ENCODE measurements at places on chromosomes 16 and 17. TPM values are rescaled to one million over a fixed set of nuclear protein-coding genes. Genes with fewer than 3 reads are reported as not detected.

DNA sequence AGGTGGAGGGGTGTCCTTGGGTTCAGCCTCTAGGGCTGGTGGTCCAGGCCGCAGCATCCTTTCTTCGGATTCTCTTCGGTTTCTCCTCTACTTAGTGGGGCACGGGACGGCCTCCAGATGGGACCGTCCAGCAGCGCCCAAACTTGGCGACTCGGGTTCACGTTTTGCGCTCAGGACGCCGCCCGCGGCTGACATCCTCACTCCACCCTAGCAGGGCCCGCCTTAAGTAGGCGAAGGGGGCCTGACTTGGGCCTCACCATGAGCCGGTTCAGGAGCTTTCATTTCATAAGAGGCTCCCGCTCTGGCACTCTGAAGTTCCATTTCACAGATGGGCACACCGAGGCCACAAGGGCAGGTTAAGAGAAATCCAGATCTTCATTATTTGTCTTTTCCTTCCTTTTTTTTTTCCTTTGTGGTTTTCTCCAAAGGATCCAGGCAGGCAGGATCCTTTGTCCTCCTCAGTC lies 141.2 kb downstream of the SEC14L1 start:
- DNase-seq, result no peak

GRCh38 chr16:2184346-2184745 lies 12.1 kb downstream of the CASKIN1 start:
- no peak for DNase-seq

PLEKHG4 gene
- 5.8 TPM for total RNA-seq

HS3ST2 gene
- not detected for total RNA-seq

DNA sequence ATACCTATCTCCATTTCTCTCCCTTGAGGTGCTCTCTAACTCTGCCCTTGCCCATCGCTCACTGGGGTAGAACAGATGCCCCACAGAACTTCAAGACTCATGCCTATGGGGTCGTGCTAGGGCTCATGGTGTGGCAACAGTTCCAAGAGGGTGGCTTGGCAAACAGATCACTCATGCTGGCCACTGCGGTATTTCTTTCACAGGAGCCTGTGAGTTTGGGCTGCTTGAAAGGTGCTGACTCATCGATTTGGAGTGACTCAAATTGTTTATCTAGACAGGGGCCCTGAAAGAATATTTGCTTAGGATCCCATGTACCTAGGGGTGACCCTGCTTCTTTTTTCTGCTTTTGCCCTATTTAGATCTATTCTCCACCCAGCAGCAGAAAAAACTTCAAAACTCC lies 69.9 kb downstream of the IRX5 start:
- no peak for DNase-seq

- no peak for DNase-seq
Measured at GRCh38 chr16:21563676-21564075, 35.7 kb upstream of the METTL9 start.

DNA sequence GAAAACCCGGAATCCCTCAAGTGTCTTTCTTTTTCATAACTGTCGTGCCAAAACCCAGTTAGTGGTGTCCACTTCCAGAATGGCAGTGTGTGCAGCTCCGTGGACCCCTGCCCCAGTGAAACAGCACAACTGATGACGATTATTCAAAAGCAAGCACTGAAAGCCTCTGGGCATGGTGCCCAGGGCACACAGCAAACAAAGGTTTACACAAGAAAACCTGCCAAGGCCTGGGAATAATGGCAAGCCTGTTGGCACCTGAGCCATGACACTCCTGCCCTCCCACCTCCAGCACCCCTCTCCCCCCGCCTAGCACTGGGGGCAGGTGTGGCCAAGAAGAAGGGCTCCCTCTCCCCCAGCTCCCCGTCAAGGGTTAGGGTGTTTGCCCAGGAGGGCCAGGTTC lies 2.8 kb downstream of the PKMYT1 start:
- no peak for DNase-seq

GRCh38 chr16:30068750-30069610 lies 3.4 kb downstream of the ALDOA start:
- DNase-seq, result peak; percentile 66

KRTAP4-9 gene
- total RNA-seq, result not detected

DNA sequence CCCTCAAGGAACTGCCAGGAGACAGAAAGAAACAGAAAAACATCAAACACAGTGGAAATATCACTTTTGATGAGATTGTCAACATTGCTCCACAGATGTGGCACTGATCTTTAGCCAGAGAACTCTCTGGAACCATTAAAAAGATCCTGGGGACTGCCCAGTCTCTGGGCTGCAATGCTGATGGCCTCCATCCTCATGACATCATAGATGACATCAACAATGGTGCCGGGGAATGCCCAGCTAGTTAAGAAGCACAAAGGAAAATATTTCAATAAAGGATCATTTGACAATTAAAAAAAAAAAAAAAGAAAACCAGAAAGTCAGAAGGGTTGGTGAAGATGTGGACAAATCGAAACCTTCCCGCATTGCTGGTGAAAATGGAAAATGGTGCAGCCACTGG lies 14.9 kb upstream of the CHMP6 start:
- no peak for DNase-seq

CIAPIN1 gene
- total RNA-seq, result 60.9 TPM

UBE2I gene
- 29.6 TPM for total RNA-seq

GRCh38 chr16:51359141-51359955 lies 208.3 kb upstream of the SALL1 start:
- DNase-seq, result no peak

DNA sequence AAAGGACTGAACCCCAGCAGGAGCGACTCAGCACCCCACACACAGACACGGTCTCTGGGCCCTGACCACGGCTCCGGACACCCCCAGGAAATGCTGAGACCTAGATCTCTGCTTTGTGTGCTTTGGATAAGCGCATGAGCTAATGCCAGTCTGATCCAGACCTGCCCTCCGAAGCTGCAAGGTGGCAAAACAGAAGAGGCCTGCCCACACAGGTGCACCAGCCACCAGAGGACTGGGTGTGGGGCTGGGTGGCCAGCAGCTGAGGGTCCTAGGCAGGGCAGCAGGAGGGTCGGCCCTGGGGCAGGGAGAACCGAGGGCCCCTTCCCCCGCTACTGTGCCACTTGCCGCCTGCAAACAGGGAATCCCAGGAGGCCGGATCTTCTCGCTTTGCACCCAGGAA lies 30.7 kb upstream of the EIF1 start:
- no peak for DNase-seq

- DNase-seq, result peak; percentile 28
Measured at GRCh38 chr17:77995146-77995852, 36.8 kb downstream of the TNRC6C start.

DNA sequence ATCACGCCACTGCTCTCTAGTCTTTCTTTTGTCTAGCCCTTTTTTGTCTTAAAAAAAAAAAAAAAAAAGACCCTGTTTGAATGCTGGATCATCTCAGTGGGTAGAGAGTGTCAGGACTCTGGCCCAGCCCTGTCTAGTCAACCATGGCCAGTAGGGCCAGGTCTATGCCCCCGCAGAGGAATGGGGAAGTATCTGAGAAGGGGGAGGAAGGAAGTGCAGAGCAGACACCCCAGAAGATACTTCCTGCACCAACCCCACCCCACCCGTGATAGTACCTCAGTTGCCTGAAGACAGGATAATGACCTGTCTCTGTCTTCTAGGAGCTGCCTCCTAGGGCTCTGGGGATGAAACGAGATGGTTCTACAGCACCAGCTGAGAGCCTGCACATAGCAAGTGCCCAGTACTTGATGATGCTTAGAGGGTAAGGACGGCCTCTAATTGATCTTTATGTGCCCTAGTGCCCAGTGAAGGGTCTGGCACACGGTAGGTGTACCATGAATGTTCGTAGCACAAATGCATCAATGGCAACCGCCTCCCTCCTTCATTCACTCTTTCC lies 55.4 kb downstream of the ABAT start:
- DNase-seq, result no peak

CHAD gene
- total RNA-seq, result under 0.01 TPM

DNA sequence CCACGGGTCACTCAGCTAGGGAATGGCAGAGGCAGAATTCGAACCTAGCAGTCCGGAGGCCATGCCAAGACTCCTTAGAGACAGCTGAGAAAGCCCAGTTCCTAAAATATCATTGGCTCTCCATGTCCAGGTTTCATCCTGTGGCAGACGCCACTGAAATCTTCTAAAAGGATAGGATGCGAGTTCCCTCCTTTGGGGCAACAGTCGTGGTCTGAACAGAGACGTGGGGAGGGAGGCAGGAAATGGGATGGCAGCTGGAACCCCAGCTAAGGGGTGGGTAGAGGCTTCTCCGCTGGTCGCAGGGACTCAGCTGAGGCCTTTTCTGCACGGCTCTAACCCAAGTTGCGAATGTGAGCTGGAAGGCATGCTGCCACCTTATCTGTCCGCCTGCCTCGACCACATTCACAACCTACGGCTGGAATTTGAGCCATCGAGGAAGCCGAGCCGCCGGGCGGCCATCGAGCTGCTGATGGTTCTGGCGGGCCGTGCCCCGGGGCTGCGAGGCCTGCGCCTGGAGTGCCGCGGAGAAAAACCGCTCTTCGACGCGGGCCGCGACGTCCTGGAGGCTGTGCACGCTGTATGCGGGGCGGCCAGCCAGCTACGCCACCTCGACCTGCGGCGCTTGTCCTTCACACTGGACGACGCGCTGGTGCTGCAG lies 1.9 kb upstream of the HSF4 start:
- DNase-seq, result no peak

DNA sequence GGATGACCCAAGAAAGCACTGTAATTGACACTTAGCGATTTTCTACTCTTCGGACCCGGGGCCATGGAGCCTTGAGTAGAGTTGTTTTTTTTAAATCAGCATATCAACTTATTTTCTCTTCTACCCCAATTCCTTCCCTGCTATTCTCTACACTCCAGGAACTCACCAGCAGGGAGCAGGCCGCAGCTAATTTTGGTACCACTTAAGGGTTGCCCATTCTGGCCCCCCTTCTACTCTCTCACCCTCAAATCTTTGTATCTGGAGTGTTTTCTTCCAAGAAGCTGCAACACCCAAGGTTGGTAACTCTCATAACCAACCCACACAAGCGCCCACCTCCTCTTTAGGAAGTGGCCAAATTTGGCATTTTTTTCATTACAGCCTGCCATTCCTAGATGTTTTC lies 5.5 kb upstream of the ERAL1 start:
- peak; percentile 29 for DNase-seq

GRCh38 chr17:16910341-16910740 lies 61.6 kb downstream of the TNFRSF13B start:
- peak; percentile 60 for DNase-seq

DNA sequence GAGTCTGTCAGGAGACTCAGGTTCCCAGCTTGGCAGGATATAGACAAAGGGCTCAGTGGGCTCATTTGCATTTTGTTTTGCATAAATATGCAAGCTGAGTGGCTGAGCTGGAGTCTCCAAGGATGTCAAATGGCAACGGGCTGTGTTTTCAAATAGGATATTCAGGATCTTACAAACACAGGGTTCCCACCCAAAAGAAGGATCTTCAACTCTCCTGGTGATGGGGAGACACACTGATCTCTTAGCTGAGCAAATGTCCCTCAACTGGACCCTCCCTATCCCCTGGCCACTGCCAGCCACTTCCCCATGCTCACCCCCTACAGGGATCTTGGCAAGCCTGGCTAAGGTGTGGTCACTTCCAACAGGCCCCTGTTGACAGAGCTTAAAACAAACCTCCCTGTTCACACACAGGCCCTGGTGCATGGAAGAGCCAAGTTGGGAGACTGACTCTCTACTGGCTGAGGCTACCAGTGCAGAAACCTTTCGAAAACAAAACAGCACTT lies 61.6 kb downstream of the SOX9 start:
- no peak for DNase-seq

- DNase-seq, result no peak
Measured at GRCh38 chr16:48562475-48562874, 47.5 kb downstream of the N4BP1 start.

GRCh38 chr17:15930426-15930825 lies 14.5 kb upstream of the ADORA2B start:
- DNase-seq, result no peak

GRCh38 chr17:76397687-76398522 lies 13.5 kb downstream of the SPHK1 start:
- DNase-seq, result peak; percentile 92

KCNJ16 gene
- under 0.01 TPM for total RNA-seq

KRTAP4-1 gene
- not detected for total RNA-seq

HSD3B7 gene
- total RNA-seq, result 13.3 TPM

- no peak for DNase-seq
Measured at GRCh38 chr17:1260770-1261161, 9.5 kb upstream of the BHLHA9 start.

- DNase-seq, result no peak
Measured at GRCh38 chr17:67570797-67571196, 146.9 kb upstream of the NOL11 start.

WNT9B gene
- total RNA-seq, result not detected

PHLPP2 gene
- 6.5 TPM for total RNA-seq

DNA sequence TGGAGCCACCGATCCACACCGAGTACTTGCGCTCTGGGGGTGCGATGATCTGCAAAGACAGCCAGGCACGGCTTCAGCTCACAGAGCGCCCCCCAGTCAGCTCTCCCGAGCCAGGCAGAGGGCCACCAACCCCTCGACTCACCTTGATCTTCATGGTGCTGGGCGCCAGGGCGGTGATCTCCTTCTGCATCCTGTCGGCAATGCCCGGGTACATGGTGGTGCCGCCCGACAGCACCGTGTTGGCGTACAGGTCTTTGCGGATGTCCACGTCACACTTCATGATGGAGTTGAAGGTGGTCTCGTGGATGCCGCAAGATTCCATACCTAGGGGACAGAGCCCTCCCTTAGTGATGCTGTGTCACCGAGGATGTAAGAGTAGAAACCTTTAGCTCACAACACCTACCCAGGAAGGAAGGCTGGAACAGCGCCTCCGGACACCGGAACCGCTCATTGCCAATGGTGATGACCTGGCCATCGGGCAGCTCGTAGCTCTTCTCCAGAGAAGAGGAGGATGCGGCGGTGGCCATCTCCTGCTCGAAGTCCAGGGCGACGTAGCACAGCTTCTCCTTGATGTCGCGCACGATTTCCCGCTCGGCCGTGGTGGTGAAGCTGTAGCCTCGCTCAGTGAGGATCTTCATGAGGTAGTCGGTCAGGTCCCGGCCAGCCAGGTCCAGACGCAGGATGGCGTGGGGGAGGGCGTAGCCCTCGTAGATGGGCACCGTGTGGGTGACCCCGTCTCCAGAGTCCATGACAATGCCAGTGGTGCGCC lies 1.6 kb downstream of the ACTG1 start:
- DNase-seq, result peak; percentile 55

ADGRG3 gene
- total RNA-seq, result 0.65 TPM

- no peak for DNase-seq
Measured at GRCh38 chr16:51143196-51143977, 7.7 kb downstream of the SALL1 start.

DNA sequence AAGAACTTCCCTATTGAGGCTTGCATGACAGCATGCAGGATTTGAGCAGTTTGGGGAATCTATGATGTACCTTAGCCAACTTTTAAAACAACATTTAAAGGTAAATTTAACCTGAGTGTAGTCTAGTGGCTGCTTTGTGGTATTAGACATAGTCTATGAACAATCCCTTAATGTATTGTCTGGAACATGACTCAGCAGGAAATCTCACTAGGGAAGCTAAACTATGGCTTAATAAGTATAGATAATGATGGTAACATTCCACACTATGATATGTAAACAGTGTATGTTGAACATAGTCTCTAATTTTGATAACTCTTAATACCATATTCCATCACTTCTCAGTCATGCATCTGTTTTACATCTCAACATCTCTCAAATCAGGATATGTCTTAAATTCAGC lies 52.1 kb upstream of the SLC12A3 start:
- peak; percentile 40 for DNase-seq
